ENCODE measurements at places on chromosomes 11 and 22.

DNA sequence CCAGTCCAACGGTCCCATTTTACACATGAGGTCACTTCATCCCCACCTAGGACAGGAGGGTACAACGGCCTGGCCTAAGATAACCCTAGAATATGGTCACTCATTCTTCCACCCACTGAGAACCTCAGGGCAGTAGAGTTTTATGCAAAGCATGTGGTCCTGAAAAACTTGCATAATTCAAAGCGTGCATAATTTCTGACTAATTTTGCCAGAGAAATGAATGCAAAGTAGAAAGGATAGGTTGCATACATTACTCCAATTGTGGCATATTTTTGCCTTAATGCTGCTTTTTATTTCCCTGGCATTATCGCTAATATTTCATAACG, 32.5 kb upstream of the SLC35C1 start:
- no peak for DNase-seq

GRCh38 chr11:90229791-90230190, 6.9 kb upstream of the CHORDC1 start:
- DNase-seq, result no peak

GRCh38 chr11:129237456-129237855, 45.3 kb upstream of the ARHGAP32 start:
- DNase-seq, result no peak

DNA sequence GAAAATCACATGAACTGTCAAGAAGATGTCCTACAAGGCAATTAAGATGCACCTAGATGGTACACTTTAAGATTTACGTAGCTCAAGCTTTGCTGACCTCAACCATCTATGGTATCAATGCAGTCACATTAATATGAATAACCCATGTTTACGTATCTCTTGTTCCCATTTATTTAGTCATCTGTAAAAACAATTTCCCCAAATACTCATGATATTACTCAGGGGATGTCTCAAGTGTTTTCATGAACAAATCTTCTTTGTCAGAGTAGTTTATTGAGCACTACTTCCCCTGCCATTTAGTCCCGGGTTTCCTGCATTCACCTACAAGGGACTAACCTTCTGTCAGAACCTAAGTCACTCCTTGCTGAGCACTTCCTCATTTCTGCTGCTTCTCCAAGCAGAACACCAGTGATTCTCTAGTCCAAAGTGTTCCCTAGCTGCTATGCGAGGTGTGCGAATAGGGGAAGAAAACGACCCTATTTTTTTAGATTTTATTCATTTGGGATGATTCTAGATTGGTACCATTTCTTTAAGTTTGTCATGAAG, 554.3 kb upstream of the LRRC4C start:
- DNase-seq, result no peak

- DNase-seq, result no peak
Observed at GRCh38 chr11:95521133-95521542, 268.4 kb downstream of the FAM76B start.

- DNase-seq, result no peak
Observed at GRCh38 chr11:134780486-134781147, 368.6 kb upstream of the B3GAT1 start.

DNA sequence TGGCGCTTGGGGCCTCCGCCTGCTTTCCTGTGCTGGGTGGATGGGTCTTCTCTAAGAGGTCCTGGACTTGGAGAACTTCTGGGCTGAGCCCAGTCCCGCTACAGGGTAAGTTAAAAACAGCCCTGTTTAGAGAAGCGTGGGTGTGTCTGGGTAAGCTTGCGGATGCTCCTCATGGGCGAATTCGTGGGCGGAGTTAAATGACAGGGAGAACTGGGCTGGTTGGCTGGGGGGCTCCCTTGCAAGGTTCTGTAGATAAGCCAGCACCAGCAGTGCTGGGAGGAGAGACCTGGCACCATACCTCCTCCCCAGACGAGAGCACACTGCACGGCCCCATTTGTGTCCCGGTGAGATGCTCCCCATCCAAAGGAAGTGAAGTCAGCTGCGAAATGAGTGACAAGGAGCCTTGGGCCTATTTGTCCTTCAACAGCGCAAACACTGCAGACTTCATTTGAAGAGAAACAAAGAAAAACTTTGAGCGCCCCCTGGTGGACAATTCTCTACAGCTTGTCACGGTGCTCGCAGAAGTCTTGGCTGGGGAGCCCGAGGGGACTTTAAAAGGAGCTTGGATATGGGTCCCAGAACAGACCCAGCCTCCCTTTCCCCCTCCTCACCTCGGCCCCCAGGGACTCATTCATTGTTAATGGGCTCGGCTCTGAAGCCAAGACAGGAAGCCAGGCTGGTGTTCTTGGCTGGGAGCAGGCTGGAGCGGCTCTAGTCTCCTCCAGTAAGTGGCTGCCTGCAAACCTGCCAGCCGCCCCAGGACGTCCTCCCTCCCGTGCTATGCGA, 39.5 kb downstream of the TP53I11 start:
- DNase-seq, result peak; percentile 78

DNA sequence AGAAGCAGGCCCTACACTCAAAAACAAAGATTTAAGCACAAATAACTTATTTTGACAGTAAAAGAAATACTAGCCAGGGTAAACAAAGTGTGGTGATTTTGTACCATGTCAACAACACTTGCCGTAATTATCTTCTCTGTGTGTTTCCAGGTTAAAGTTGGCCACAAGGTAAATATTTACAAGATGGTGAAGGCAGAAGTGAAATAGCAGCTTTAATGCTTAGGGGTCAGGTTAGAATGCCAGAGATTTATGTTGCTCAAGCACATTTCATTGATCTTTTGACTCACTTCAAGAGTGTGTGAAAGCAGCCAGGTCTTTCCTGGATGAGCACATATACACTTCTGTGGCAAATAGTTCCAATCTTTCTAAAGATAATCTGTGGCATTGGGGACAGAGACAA, 270.2 kb upstream of the LUZP2 start:
- no peak for DNase-seq

- no peak for DNase-seq
Observed at GRCh38 chr11:129189646-129190045, 2.5 kb downstream of the ARHGAP32 start.

GRCh38 chr11:26994631-26995095, 751 bp downstream of the FIBIN start:
- no peak for DNase-seq

- DNase-seq, result no peak
Observed at GRCh38 chr11:132846075-132846474, 686.2 kb downstream of the OPCML start.

- no peak for DNase-seq
Observed at GRCh38 chr22:28430466-28431025, 249.1 kb downstream of the TTC28 start.

DNA sequence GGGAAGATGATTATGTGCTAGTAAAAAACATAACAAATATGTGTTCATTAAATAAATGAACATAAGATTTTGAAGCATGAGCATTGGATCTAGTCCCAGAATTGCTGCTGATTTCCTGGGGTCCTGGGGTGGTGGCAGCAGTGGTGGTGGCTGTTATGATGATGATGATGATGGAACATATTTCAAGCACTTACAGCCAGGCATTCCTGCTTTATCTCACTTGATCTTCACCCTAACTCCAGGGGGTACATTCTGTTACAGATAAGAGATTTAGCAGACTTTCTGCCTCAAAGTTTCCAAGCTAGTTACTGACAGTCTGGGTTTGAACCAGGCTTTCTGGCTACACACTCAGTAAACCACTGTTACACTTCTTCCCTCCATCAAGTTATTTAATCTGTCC, 5.2 kb downstream of the TRAPPC4 start:
- no peak for DNase-seq

- peak; percentile 6 for DNase-seq
Observed at GRCh38 chr11:121650351-121651256, 197.8 kb upstream of the SORL1-AS1 start.

GRCh38 chr22:27215871-27216270, 558.5 kb downstream of the MIAT start:
- no peak for DNase-seq

- DNase-seq, result no peak
Observed at GRCh38 chr11:88167853-88168252, 7.4 kb downstream of the RAB38 start.

- DNase-seq, result peak; percentile 88
Observed at GRCh38 chr22:36385491-36386350, 2.0 kb downstream of the MYH9 start.

All from NCI-H2029 (cell line).